ENCODE measurements at places on chromosomes 7 and 10.

DNA sequence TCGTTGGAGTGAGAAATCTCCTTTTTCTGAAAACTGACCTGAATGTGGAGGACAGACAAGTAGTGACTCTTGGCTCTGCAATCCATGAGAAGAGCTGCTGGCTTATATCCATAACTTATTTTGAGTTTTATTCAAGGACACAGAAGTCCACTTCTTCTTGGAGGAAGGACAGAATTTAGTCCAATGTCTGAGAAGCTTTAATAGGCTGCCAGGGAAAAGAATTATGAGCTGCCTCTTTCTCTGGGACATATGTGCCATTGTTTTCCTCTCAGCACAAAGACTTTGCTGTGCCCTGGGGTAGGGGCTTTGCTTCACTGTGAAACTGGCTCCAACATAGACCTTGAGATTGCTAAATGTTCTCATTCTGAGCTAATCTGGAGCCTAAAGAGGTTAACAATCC is 20.5 kb upstream of the AOC1 start:
- DNase-seq, result no peak

DNA sequence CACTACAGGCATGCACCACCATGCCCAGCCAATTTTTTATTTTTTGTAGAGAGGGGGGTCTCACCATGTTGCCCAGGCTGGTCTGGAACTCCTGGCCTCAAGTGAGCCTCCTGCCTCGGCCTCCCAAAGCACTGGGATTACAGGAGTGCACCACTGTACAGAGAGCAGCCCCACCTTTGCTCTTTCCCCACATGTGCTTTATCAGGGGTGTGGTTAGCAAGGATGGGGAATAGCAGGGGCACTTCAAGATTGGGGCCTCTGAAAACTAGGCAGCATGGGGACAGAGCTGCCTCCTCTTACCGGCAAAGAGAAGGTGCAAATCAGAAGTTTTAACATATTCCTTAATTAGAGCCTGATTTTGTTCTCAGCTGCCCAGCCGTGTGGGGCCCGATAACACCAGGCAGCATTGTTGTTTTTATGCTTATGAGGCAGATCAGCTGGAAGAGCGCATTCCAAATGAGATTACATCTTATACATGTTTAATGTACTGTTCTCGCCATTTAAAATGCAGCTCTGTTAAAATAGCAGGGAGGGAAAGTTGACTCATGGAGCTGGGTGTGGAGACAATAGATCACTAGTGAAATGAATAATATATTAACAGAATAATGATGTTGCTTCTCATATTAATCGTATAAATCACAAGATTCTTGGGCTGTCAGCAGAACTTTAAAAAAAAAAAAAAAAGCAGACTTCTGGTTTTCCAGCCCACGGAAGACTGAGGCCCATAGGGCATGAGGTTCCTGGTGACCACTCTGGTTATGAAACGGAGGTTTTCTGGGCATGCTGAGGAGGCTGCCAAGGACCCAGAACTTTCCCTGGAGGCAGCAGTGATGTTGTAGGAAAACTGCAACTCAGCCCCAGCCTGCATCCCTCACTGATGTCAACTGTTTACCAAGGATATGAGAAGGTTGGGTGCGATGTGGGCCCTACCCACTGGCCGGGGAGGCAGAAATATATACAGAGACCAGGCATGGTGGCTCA is 62.5 kb downstream of the TMEM130 start:
- no peak for DNase-seq

DNA sequence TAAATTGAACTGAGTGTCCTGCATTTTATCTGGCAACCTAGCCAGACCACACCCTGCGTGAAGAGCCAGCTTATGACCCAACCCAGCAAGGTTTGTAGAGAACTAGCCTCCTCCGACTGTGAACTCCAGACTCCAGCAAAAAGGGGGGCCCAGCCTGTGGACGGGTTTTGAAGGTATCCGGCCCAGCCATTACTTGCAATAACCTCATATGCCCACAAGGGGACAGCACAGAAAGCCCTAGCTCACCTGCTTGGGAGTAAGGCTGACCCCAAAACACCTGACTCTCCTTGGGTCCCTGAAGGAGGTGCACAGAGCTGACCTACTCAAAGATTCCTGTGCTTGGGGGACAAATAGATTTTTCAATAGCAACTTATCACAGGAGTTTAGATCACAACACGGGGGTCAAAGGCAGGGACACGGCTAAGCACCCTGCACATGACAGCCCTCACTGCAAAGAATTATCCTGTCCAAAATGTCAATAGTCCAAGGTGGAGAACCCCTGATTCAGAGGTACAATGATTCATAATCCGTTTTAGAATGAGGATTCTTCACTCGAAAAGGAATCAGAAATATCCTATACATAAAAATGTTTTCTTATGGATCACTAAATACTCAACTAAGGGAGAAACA is 4.6 kb downstream of the TRPV6 start:
- peak; percentile 3 for DNase-seq

- DNase-seq, result no peak
Measured at GRCh38 chr10:12337453-12338372, 11.6 kb upstream of the CAMK1D start.

DNA sequence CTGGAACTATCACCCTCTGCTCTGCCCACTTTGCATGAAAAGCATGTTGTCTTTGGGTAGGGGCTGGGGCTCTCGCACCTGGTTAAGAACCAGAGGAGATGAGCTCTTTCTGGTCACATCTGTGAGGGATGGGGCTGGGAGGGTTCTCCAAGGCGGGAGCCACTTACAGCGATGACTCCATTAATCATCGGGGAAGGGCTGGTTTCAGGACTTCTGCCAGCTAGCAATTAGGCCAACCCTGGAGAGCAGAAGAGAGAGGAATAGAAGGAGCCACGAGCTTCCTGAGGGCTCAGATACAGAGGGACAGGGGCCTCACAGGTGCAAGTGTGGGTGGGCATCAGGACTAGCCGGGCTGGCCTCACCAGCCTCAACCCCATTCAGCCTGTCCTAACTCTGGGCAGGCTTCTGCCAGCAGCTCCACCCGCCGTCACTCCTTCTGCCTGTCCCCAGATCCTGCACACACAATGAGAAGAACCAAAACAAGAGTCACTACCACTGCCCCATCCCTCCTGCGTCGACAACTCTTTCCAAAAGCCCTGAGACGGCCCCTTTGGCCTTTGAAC is 8.4 kb downstream of the AQP1 start:
- DNase-seq, result no peak

GRCh38 chr7:120825152-120825551 is 32.8 kb downstream of the TSPAN12 start:
- no peak for DNase-seq

DNA sequence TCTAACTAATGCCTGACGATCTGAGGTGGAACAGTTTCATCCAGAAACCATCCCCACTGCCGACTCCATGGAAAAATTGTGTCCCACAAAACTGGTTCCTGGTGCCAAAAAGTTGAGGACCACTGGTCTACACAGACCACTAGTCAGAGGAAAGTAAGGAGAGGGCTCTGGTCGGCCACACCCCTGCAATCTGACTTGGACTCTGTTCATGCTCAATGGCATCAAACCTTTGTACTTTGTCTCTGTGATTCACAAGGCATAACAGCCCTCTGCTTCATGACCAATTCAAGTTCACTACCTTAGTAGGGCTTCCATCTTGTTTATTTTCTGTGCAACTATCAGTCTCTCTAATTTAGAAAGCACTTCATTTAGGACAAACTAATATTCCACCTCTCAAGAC is 1.8 kb downstream of the TUBAL3 start:
- no peak for DNase-seq

DNA sequence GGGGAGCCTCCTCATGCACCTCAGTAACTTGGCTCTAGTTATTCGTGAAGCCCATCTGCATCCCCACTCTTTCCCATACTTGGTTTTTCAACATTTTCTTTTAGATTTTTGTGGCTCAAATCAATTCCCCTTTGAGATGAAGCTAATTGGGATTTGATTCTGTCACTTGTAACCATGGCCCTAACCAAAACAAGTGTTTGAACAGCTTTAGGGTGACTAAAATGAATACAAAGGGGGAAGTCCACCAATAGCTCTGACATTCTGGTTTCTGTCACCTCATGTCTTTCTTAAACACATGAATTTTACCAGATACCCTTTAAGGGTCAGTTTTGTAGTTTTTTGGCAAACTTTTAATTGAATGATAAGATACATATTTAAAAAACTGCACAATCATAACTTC is 87.0 kb downstream of the PCGF5 start:
- DNase-seq, result no peak

DNA sequence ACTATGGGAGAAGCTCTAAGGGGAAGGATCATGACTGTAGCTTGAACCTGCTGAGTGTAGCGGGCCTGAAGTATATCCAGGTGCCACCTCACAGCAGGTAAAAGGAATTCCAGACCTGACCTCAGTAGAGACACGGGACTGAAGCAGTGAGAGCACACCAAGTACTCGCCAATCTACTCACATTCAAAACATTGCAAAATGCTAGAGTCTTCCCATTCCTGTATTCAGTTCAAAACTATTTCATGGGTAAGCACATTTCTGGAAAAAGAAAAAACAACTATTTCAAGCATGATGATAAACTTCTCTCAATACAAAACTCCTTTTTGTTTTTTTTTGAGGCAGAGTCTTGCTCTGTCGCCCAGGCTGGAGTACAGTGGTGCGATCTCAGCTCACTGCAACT is 121.9 kb upstream of the AUTS2 start:
- no peak for DNase-seq

DNA sequence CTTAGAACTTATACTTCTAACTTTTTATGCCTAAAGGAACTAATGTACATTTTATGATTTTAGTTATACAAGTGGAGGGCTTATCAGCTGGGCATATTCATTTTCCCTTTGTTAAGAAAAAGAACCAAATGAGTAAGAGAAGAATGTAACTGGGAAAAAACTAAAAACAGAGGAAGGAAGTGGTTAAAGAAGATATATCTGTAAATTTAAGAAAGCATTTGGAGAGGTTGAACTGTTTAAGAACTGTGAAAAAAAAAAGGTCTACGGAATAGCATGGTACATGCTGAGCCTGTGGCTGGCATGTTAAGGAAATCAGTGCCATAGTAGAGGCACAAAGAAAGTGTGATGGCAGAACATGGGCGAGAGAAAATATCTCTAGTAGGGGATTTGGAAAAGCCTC is 6.2 kb downstream of the MDFIC start:
- DNase-seq, result no peak

DNA sequence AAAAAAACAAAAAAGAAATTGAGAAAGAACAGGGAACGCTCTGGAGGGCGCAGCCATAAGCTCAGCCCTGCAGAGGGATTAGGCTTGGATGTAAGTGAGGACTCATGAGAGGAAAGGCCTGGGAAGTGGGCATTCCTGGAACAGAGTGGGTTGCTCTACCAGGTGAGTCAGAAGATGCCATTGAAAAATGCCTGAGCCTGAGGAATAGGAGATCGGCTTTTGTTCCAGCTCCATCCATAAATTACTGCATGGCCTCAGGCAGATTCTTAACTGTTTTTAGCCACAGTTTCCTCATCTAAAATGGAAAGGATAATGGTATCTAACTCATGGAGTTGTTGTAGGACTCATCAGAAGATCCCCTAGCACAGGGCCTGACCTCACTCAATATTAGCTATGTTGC is 1.1 kb upstream of the RGR start:
- DNase-seq, result no peak

DNA sequence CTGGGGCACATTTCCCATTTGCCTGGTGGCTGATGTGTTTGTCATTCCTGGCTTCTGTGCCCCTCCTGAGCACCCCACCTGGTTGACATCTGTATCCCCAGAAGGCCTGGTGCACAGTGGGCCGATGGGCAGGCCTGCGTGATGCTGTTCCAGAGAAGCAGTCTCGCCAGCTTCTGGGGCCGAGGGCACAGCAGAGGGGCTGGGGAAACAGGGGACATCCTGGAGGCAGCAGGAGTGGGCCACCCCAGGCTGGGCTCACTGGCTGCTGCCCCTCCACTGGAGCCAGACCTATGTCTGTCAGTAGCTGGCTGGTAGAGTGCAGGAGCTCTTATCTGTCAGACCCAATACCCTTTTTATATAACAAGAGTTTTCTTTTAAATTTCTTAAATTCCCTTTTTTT is 896 bp upstream of the MYL7 start:
- DNase-seq, result no peak

- DNase-seq, result no peak
Measured at GRCh38 chr10:132742837-132743194, 43.1 kb downstream of the NKX6-2 start.

GRCh38 chr7:117041822-117042221 is 88.5 kb downstream of the ST7 start:
- DNase-seq, result no peak

Data from CMK (cell line).